T-cell (primary cell): ENCODE measurements at places on chromosomes 3 and 15.
A peak's percentile ranks its signal among the peaks of the same experiment; 100 is the strongest.

GRCh38 chr3:27623085-27623753, 98.9 kb downstream of the EOMES start:
- DNase-seq = no peak

- DNase-seq = no peak
Observed at GRCh38 chr3:30712991-30713390, 106.6 kb downstream of the TGFBR2 start.

GRCh38 chr3:102736288-102736974, 301.6 kb downstream of the ZPLD1 start:
- no peak for DNase-seq

DNA sequence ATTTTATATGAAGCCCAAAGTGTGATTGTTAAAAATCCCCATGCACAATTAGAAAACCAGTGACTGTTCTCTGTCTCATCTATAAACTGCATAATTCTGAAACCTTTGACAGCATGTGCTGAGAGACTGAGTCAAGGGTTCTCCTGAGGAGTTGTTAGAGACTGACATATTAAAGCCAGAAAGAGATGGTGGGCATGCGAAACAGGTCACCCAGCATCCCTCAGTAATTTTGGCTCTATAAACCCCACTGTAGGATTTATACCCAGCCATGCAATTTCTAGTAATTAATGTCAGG, 3.6 kb downstream of the VGLL3 start:
- DNase-seq = no peak

DNA sequence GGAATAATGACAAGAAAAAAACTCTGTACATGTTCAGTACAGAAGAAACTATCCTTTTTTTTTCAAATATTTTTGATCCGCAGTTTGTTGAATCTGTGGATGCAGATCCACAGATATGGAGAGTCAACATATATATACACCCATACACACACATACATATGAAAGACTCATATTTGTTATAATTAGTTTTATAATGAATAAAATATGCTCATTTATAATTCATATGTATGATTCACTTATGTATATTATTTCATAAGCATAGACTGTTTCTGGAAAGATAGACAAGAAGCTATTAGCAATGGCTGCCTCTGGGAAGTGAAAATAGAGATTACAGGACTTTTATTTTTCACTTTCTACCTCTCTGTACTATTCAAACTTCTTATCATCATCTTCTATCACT, 9.8 kb downstream of the DZIP1L start:
- DNase-seq = no peak

DNA sequence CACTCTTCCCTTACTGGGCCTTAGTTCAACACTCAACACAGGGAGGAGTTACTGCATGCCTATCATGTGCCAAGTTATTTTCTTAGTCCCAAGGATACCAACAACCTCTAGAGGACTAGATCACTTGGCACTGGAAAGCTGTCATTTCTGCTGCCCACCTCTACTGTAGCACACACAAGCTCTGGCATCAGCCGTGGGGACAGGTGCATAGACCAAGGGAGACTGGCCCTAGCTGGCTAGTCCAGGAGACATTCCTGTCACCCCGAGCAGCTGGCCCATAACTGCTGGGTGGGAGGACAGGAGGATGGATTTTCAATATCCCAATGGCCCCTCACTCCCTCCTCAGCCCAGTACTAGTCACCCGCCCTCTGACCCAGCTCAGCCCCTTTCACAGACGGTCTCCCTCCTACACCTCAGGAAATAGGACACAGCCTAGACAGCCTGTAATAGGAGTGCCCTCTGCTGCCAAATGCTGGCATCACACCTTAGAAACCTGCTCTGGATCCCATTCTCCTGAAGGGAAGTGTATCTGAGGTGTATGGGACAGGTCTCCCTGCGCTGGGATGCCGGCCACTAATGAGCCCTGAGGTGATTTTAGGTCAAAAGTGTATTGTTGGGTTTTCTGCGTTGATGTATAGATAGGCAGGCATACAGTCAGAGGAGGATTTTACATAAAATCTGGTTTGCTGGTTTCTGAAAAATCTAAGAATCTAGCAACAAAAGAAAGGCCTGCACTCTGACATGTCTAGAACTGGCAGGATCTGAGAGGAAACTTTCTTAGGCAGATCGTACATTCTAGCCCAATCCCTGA, 3.4 kb upstream of the DZIP1L start:
- peak; percentile 8 for DNase-seq

GRCh38 chr3:49972656-49973055, 32.7 kb downstream of the RBM6 start:
- DNase-seq = no peak
